Esophagus mucosa (tissue), 1 donor: ENCODE measurements at places on chromosomes 2 and 18. TPM values are rescaled to one million over a fixed set of nuclear protein-coding genes. Genes with fewer than 3 reads are reported as not detected.
A peak's percentile ranks its signal among the peaks of the same experiment; 100 is the strongest.

DNA sequence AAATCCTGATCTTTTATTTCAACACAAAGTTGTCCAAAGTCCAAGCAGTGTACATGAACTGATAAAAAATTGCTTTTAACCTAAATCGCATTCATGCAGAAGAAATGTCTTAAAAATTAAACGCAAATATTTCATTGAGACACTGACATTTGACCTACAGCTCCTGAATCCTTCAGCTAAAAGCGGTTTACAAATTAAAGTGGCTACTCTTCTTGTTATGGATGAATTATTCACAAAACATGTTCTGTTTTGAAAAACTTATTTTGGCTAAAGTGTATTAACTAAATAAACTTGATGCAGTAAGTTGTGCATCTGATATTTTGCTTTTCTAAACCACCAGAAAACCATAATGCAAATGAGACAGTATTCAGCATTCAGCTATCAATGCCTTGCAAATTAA lies 2.2 kb downstream of the EPB41L3 start:
- no peak for ATAC-seq

The TTR gene
- total RNA-seq: 0.20 TPM

DNA sequence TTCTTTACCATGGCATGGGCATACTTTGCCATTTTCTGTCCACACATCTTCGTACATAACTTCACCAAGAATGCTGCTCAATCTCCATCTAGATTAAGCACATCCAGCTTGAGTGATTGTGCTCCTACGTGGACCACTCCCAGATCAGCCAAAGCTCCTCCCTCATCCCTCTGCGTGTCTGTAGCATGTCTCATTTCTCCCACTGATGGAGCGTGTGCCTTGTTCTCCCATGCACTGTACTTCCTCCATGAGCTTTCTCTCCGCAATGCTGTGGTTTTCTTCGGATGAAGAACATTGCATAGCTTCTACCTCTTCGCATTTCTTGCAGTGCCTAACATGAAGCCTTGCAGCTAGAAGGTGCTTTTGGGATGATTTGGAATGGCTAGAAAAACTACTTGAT lies 13.5 kb downstream of the CCL20 start:
- ATAC-seq: no peak

The GAL3ST2 gene
- not detected for total RNA-seq

The CCL20 gene
- total RNA-seq: 2.8 TPM

The ANKRD62 gene
- total RNA-seq: 0.48 TPM

DNA sequence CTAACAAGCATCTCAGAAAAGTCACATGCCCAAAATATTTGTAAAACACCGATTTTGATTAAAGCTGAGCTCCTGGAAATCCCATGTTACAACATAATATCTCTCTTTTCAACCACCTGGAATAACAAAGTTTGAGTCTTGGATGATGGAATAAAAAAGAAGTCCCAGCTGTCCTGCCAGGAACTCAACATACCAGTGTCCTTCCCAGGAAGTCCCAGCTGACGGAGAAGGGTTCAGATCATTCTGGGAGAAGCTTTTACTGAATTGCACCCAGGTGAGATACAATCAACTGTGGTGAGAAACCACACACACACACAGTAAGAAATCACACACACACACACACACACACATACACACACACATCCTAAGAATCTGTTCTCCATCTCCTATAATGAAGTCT lies 413.1 kb upstream of the PKDCC start:
- no peak for ATAC-seq

DNA sequence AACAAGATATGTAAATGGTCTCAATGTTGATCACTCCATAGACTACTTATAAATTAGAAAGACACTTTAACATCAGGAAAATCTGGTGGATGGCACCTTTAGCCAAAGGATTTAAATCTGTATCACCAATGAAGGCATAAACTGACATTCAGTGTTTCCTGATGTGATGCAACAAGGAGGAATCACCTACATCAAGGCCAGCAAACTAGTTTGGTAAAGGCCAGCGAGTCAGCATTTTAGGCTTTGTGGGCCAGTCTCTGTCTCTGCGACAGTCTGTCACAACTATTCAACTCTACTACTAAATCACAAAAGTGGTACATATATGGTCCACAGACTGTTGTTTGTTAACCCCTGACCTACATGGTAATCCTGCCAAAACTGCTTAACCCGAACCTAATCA lies 33.3 kb downstream of the C2orf76 start:
- ATAC-seq: peak; percentile 82

The NEU2 gene
- total RNA-seq: not detected

DNA sequence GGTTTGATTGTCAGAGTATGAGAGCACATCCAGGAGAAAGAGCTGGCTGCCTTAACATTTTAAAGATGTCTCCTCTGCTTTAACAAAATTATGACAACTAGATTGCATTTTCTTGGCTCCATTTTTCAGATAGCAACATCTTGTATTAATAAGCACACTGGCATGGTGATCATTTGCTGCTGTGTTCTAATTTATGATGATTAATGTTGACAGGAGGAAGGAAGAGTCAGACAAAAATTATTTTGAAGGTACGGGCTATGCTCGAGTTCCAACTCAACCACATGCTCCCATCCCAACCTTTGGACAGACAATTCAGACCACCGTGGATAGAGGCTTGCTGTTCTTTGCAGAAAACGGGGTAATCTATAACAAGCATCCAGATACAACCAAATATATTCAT lies 98.2 kb upstream of the TTC39C start:
- no peak for ATAC-seq

GRCh38 chr2:220419647-220420046 lies 792.2 kb downstream of the SLC4A3 start:
- ATAC-seq: no peak

The ELOA2 gene
- total RNA-seq: not detected
